HFFc6 (cell line): ENCODE measurements at places on chromosomes 5 and 9. TPM values are rescaled to one million over a fixed set of nuclear protein-coding genes. Genes with fewer than 3 reads are reported as not detected.
A peak's percentile ranks its signal among the peaks of the same experiment; 100 is the strongest.

The PCDHB9 gene
- 1.0 to 4.8 TPM (median 2.7 TPM) in 3 replicates for total RNA-seq

The SHISAL2B gene
- total RNA-seq: not detected in 2 replicates

The PNPLA7 gene
- total RNA-seq: 0.39 to 1.1 TPM (median 0.61 TPM) in 3 replicates

The KLHL3 gene
- 0.25 to 1.9 TPM (median 0.81 TPM) in 3 replicates for total RNA-seq

The TMEM215 gene
- total RNA-seq: not detected in 3 replicates

- no peaks in the 10 kb centered on the region for H3K4me1 ChIP-seq
- H3K4me3 ChIP-seq: no peak overlapping the region
- no peaks in the 10 kb centered on the region for H3K27me3 ChIP-seq
- H3K27ac ChIP-seq: no peak overlapping the region
- DNase-seq: no peak
Measured at GRCh38 chr5:29002481-29002880, 1964.1 kb upstream of the CDH9 start.

GRCh38 chr9:73349476-73349875 lies 197.8 kb downstream of the ANXA1 start:
- no peak overlapping the region for H3K4me3 ChIP-seq
- H3K36me3 ChIP-seq: no peaks in the 10 kb centered on the region
- H3K27me3 ChIP-seq: no peaks in the 10 kb centered on the region
- DNase-seq: no peak
- no peak overlapping the region for H3K27ac ChIP-seq

- peak overlapping the region; percentile 76 for H3K27ac ChIP-seq
- H3K4me3 ChIP-seq: peak overlapping the region; percentile 47
- H3K4me1 ChIP-seq: peaks cover 84% of the 10 kb centered on the region
- H3K36me3 ChIP-seq: peaks cover 50% of the 10 kb centered on the region
- no peak for DNase-seq
Measured at GRCh38 chr9:79663878-79664277, 92.1 kb downstream of the TLE4 start.

DNA sequence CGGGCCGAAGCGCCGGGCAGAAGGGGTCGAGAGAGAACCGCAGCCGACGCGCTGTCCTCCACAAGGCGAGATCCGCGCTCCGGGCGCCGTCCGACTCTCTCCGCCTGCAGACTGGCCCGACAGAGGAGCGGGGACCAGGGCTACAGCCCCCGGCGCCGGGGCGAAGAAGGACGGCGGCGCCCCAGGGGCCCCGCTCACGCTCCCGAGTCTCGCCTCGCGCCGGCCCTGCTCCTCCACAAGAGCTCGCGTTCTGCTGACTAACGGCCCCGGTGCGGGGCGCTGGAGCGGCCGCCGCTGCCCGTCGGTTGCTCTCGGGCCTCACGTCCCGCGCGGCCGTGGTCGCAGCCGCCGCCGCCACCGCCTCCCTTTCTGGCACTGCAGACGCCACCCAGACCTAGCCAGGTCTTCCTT lies 338 bp downstream of the ABHD17B start:
- no peak for DNase-seq
- H3K36me3 ChIP-seq: no peaks in the 10 kb centered on the region; the same call in 1 of the 2 replicates
- peak overlapping the region; percentile 97 for H3K27ac ChIP-seq
- H3K27me3 ChIP-seq: no peaks in the 10 kb centered on the region
- H3K4me3 ChIP-seq: peak overlapping the region; percentile 98
- H3K4me1 ChIP-seq: peaks cover 34% of the 10 kb centered on the region

GRCh38 chr9:121380846-121381245 lies 10.8 kb upstream of the STOM start:
- no peak overlapping the region for H3K4me3 ChIP-seq
- peaks cover 6% of the 10 kb centered on the region for H3K4me1 ChIP-seq
- H3K27ac ChIP-seq: no peak overlapping the region
- no peaks in the 10 kb centered on the region for H3K27me3 ChIP-seq
